DMS153 (cell line): ENCODE measurements at places on chromosomes 7 and 10.

DNA sequence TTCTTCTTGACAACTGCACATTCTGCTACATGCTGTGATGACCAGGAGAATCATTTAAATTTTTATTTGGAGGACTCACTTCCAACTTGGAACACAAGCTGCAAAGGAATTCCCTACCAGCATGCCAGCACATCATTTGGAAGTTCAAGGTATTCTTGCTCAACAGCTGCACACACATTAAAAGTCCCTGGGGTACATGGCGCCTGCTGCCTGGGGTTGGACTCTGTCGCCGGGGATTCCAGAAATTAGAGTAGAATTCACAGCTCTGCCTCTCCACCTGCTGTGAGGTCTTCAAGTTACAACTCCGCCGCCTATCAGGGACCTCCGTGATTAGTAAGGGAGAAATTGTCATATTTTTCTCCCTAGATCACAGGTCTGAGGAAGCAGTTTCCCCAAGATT is 1.1 kb downstream of the ZNF32 start:
- no peak for DNase-seq

- DNase-seq, result no peak
These were observed 81.4 kb upstream of the MTPN start for GRCh38 chr7:136058546-136058945.

DNA sequence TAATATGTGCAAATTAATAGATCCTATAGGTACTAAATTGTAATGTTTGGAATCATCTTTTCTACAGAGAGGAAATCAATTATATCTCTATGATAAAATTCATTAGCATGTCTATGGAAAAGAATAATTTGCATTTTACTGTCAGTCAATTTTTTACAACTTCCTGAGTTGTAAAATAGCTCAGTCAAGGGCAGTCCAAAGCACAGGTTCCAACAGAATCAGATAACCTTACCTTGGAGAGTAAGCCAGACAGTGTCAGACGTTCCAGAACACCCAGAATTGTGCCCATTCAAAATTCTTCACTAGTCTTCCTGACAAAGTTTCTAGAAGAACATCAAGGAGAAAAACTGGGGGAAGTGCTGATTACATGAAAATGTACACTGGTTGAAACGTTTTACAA is 31.1 kb upstream of the IMMP2L start:
- DNase-seq, result no peak

DNA sequence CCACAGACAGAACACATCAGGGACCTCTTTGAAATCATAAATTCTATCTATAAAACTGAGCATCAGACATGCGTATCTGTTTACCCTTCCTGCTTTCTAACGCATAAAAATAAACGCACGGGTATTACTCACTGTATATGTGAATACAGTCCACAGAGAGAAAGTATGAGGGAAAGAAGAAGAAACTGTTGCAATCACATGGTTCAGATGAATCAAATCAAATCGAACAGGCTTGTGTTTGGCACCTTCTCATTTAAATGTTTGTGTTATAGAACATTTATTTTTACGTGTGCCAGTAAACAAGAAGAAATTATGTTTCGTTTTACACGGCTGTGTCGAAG is 322.0 kb downstream of the FRMD4A start:
- DNase-seq, result no peak
